Motor neuron (in vitro differentiated cells): ENCODE measurements at places on chromosomes 5 and 9. TPM values are rescaled to one million over a fixed set of nuclear protein-coding genes. Genes with fewer than 3 reads are reported as not detected.

Gene HCN1
- total RNA-seq: 0.58 TPM in 1 of 2 replicates, not detected in the other

DNA sequence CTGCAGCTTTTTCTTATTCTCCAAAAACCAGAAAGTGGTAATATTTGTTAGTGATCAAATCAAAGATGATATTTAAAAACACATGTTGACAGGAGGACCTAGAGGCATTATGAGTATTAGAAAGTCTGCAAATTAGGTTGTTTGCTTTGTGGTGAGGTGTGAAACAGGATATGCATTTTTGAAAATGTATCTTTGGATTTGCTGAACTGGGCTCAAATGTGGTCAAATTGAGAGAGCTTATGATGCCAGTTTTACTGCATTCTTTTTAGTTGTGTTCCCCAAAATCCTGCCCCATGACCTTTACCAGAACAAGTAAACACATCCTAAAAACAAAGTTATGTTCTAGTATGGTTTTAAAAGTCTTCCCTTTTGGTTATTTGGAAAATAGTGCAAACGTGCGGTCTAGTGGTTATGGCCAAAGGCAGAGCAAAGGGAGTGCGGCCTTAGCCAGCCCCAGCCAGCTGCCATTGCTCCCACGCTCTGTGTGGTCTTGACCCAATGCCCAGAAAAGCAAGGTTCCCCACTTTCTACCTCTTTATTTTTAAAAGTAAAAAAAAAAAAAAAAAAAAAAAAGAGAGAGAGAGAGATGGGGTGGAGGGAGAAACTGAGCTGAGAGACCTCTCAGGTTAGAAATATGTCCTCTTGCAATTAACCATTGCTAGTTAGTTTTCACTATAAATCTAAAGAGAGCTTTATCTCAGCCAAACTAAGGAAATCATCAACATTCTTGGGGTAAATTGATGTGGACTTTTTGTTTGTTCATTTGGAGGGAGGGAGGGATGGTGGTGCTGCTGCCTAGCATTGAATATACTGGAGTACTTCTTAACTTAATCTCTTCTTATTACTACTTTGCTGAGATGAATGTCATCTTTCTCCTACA, 176.6 kb downstream of the ARHGAP26 start:
- no peak for ATAC-seq

DNA sequence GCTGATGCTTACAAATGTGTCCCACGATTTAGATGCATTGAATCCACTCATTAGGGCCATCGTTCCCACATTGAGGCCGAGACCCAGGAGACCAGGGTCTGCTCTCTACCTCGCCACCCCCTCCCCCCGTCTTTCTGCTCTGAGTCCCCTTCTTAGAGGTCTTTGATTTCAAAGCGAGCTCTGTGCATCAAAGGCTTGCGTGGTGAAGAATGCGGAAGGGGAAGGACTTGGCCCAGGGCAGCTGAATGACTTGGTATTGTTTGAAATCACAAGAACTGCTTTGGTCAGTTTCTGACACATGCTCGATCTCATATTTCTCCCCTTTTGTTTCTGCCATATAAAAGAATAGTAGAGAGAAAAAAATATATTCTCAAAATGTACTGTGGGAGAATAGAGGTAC, 78.3 kb upstream of the IRX1 start:
- ATAC-seq: no peak

Gene KIAA1958
- 99.4 and 144 TPM in 2 replicates for total RNA-seq

DNA sequence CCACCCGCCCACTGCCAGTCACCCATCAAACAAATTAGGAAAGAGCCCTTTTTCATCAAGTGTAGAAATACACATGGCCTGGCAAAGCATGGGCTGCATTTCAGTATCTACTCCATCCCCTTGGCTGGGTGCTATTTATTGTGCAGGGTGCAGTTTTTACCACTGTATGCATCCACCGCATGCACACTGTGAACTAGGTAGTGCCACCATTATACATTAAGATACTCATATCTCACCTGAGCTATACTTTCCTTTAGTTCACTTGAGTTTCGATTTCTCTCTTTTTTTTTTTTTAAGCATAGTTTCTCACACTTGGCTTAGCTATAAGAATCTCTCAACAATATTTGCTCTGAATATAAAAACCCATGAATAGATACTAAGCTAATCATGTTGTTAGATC, 49.4 kb downstream of the JMY start:
- ATAC-seq: no peak

Gene TMEM252
- total RNA-seq: not detected in 2 replicates
